ENCODE measurements at places on chromosomes 6 and 20. TPM values are rescaled to one million over a fixed set of nuclear protein-coding genes. Genes with fewer than 3 reads are reported as not detected.

ADGRB3 gene
- 10.1 TPM for total RNA-seq

CALHM4 gene
- total RNA-seq = not detected

TDRD6 gene
- total RNA-seq = 1.8 TPM

LGSN gene
- not detected for total RNA-seq

- H3K36me3 ChIP-seq = no peaks in the 10 kb centered on the region
- no peaks in the 10 kb centered on the region for H3K4me1 ChIP-seq
- H3K4me3 ChIP-seq = no peak overlapping the region
- H3K27ac ChIP-seq = no peak overlapping the region
Observed at GRCh38 chr20:52448513-52449232, 257.1 kb upstream of the ZFP64 start.

DNA sequence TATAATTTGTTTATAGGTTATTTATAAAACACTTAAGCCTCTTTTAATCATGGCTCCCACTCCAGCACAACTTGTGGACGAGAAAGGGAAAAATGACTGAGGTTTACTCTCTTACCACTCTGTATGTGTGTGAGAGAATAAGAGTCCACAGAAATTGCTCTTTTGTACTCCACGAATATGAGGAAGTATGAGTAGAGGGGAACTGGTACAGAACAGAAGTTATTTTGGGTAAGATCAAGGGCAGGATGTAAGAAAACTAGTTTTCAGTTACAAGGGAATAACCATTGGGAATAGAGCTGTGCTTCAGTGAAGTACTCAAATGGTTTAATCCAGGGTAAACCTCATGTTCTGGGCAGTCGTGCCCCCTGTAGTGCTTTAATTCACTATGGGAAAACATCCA is 72.6 kb downstream of the REV3L start:
- peaks cover 3% of the 10 kb centered on the region for H3K4me1 ChIP-seq
- no peak overlapping the region for H3K27ac ChIP-seq
- H3K4me3 ChIP-seq = no peak overlapping the region
- H3K36me3 ChIP-seq = no peaks in the 10 kb centered on the region
- DNase-seq = no peak

DNA sequence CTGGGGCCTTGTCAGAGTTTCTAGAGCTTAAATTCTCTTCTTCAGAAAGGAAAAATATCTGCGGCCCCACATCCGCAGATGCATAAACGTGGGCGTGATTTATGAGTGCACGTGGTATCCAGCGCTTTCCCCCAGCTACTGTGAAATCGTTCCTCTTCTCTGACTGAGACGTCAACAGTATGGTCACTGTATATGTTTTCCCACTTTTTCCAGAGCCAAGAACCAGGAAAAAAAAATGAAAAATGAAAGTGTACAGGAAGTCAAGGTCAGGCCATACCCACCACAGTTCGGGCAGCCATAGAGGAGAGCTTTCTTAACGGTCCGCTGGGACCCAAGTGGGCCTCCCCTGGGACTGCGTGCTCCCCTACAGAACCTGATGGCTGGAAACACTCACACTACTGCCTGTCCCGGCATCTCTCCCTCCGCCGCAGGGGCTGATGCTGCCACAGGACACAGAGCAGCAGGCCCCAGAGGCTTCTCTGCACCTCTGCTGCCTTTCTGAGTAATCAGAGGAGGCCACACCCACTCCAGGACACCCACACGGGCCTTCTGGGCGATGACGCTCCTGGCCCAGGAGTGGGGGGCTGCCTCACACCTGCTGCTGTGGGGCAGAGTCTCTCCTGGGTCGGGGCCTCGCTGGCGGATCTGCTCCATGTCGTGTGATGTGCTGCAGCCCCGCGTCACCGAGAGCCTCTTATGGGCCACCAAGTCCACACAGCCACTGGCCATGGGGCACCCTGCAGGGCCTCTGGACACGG is 16.4 kb upstream of the STX16 start:
- DNase-seq = no peak
- no peaks in the 10 kb centered on the region for H3K36me3 ChIP-seq
